ENCODE measurements at places on chromosomes 11 and 22. TPM values are rescaled to one million over a fixed set of nuclear protein-coding genes. Genes with fewer than 3 reads are reported as not detected.

UBQLNL gene
- total RNA-seq, result 0.06 TPM

- no peak for DNase-seq
Observed at GRCh38 chr22:30348809-30349208, 7.9 kb downstream of the SF3A1 start.

GRCh38 chr11:60918939-60919265 is 4.9 kb downstream of the TMEM109 start:
- DNase-seq, result peak; percentile 56

CALCA gene
- total RNA-seq, result not detected

DNA sequence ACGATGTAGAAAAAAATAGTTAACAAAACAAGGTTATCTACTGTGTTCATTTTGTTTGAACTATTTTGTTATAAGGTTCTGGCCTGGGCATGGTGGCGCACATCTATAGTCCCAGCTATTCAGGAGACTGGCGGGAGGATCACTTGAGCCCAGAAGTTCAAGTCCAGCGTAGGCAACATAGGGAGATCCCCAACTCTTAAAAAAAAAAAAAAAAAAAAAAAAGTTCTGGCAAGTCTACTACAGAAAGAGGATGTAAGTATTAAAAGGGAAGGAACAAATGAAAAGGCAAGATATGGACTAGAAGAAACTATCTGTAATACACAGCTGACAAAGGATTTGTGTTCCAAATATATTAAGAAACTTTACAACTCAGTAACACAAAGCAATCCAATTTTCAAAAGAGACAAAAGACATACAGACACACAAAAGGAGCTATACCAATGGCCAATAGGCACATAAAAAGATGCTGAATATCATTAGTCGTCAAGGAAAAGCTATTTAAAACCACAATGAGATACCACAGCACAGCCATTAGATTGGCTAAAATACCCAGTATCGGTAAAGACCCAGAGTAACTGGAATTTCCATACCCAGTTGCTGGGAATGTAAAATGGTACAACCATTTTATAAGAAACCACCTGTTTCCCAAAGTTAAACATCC is 27.4 kb downstream of the RRAS2 start:
- DNase-seq, result no peak

OR6A2 gene
- not detected for total RNA-seq

- DNase-seq, result no peak
Observed at GRCh38 chr22:43376765-43377547, 33.8 kb upstream of the SCUBE1 start.

- DNase-seq, result no peak
Observed at GRCh38 chr22:17981497-17981896, 42.9 kb downstream of the MICAL3 start.

All from LHCN-M2 (cell line).